Keratinocyte (primary cell): ENCODE measurements at places on chromosomes 1 and 21. TPM values are rescaled to one million over a fixed set of nuclear protein-coding genes. Genes with fewer than 3 reads are reported as not detected.
A peak's percentile ranks its signal among the peaks of the same experiment; 100 is the strongest.

Gene FAM89A
- 23.2 to 51.7 TPM (median 32.3 TPM) in 3 replicates for polyA plus RNA-seq

- H3K4me1 ChIP-seq: peaks cover 13% of the 10 kb centered on the region
- peak within 1 kb of the TSS; percentile 76 for H3K27ac ChIP-seq
- H3K4me3 ChIP-seq: peak within 1 kb of the TSS; percentile 100
- no peak for DNase-seq
These were observed at the start of gene NOC2L for GRCh38 chr1:958823-959730. NOC2L (minus strand) TSS chr1:959256; CDS start chr1:959240, 16 bp downstream.

Gene LHX8
- not detected in 3 replicates for polyA plus RNA-seq

Gene SLAMF9
- polyA plus RNA-seq: 0.31 to 0.57 TPM (median 0.41 TPM) in 3 replicates

Gene CYYR1
- polyA plus RNA-seq: 1.5 to 2.2 TPM (median 1.9 TPM) in 3 replicates

Gene TMEM52
- polyA plus RNA-seq: 0.10 to 0.35 TPM (median 0.10 TPM) in 3 replicates

GRCh38 chr1:67211589-67212563 lies 45.6 kb downstream of the IL23R start:
- no peak for DNase-seq
- no peaks in the 10 kb centered on the region for H3K4me1 ChIP-seq
- no peak overlapping the region for H3K4me3 ChIP-seq
- no peak overlapping the region for H3K27ac ChIP-seq
- no peaks in the 10 kb centered on the region for H3K36me3 ChIP-seq

GRCh38 chr1:45038661-45039364 lies 26.8 kb downstream of the UROD start:
- H3K27ac ChIP-seq: no peak overlapping the region
- no peaks in the 10 kb centered on the region for H3K27me3 ChIP-seq
- no peak for DNase-seq
- no peaks in the 10 kb centered on the region for H3K36me3 ChIP-seq

- H3K4me1 ChIP-seq: peaks cover 10% of the 10 kb centered on the region
- no peak overlapping the region for H3K27ac ChIP-seq
- H3K27me3 ChIP-seq: peaks cover 26% of the 10 kb centered on the region
- H3K36me3 ChIP-seq: no peaks in the 10 kb centered on the region
These were observed 548 bp downstream of the KCNN3 start for GRCh38 chr1:154869351-154870114.

Gene HMGB4
- polyA plus RNA-seq: not detected in 3 replicates

Gene AGT
- not detected in 3 replicates for polyA plus RNA-seq

DNA sequence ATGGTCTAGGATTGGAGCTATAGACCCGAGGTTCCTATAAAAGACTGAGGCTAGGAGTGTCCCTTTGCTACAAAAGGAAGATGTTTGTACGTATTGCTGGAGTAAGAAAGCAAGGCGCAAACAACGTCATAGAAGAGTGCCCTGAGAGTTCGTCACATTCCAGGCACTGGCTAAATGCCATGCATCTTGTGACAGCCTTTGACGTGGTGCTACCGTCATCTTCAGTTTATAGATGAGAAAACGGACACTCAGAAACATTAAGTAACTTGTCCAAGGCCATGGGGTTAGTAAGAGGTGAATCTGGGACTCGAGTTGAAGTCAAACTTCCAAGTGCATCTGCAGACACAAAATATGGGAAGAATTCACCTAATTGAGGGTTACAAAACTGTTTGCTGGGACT lies 104.2 kb upstream of the SLC45A1 start:
- no peak overlapping the region for H3K4me3 ChIP-seq
- no peak overlapping the region for H3K27ac ChIP-seq
- H3K4me1 ChIP-seq: peaks cover 31% of the 10 kb centered on the region
- no peaks in the 10 kb centered on the region for H3K36me3 ChIP-seq

DNA sequence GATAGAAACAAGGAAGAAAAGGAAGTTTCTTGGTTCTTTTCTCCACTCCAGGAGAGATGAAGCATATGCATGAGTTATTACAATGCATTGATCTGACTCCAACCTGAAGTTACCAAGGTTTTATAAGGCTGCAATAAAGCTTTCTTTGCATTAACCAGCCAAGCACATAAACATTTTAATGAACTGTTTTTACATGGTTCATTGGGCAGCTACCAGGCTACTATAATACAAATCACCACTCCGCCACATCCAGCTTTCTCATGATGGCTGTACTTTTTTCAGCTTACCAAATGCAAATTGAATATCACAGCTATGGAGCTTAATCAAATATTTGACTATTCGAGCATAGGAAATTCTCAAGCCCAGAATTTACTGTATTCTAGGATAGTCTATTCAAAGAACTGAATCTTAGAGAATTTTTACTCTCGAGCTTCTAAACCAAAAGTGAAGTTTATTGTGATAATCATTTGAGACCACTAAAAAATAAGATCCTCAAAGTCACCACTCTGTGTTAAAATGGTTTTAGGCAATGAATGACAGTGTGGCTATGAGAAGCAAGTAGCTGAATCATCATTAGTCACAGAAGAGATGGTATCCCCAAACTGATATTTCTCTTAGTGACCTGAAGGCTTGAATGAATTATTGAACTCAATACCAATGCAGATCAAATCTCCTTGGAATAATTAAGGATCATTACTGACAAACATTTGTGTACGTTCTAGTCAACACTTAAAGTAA lies 58.6 kb upstream of the ZNF281 start:
- no peaks in the 10 kb centered on the region for H3K27me3 ChIP-seq
- H3K27ac ChIP-seq: no peak overlapping the region
- H3K4me1 ChIP-seq: no peaks in the 10 kb centered on the region
- DNase-seq: no peak
- H3K36me3 ChIP-seq: no peaks in the 10 kb centered on the region

Gene CAPN2
- 278 to 366 TPM (median 350 TPM) in 3 replicates for polyA plus RNA-seq

- no peaks in the 10 kb centered on the region for H3K27me3 ChIP-seq
- no peak overlapping the region for H3K4me3 ChIP-seq
- no peak overlapping the region for H3K27ac ChIP-seq
- peaks cover 25% of the 10 kb centered on the region for H3K36me3 ChIP-seq
- H3K4me1 ChIP-seq: no peaks in the 10 kb centered on the region
- DNase-seq: no peak
These were observed 11.3 kb downstream of the TPRG1L start for GRCh38 chr1:3636080-3636479.

DNA sequence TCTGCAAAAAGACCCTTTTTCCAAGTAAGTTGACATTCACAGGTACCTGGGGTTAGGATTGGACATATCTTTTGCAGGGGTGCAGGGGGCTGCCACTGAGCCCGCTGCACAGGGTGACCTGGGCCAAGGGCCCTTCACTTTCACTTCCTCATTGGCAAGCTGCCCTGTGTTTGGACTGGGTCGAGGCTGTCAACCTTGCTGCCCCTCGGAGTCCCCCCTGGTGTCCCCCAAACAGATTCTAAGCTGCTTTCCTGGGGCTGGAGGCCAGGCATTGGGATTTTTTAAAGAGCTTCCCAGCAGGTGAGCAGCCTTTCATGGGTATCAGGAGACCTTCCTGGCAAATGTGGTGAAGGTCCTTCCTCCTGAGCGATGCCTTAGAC lies 7.9 kb upstream of the UMODL1 start:
- H3K27me3 ChIP-seq: no peaks in the 10 kb centered on the region
- peak overlapping the region; percentile 35 for H3K27ac ChIP-seq
- H3K4me1 ChIP-seq: peaks cover 32% of the 10 kb centered on the region

DNA sequence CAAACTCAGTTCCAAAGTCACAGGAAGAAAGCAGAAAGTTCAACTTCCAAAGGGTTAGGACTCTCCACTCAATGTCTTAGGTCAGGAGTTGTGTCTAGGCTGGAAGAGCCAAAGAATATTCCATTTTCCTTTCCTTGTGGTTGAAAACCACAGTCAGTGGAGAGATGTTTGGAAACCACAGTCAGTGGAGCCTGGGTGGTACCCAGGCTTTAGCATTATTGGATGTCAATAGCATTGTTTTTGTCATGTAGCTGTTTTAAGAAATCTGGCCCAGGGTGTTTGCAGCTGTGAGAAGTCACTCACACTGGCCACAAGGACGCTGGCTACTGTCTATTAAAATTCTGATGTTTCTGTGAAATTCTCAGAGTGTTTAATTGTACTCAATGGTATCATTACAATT lies 11.7 kb downstream of the ATF3 start:
- no peaks in the 10 kb centered on the region for H3K27me3 ChIP-seq
- H3K36me3 ChIP-seq: peaks cover 5% of the 10 kb centered on the region
- H3K4me3 ChIP-seq: no peak overlapping the region
- H3K4me1 ChIP-seq: no peaks in the 10 kb centered on the region
- no peak overlapping the region for H3K27ac ChIP-seq
- DNase-seq: no peak

GRCh38 chr21:44958471-44959191 lies 18.8 kb downstream of the SLX9 start:
- no peak overlapping the region for H3K4me3 ChIP-seq
- no peaks in the 10 kb centered on the region for H3K27me3 ChIP-seq

Gene FAM20B
- 16.1 to 21.1 TPM (median 20.1 TPM) in 3 replicates for polyA plus RNA-seq

DNA sequence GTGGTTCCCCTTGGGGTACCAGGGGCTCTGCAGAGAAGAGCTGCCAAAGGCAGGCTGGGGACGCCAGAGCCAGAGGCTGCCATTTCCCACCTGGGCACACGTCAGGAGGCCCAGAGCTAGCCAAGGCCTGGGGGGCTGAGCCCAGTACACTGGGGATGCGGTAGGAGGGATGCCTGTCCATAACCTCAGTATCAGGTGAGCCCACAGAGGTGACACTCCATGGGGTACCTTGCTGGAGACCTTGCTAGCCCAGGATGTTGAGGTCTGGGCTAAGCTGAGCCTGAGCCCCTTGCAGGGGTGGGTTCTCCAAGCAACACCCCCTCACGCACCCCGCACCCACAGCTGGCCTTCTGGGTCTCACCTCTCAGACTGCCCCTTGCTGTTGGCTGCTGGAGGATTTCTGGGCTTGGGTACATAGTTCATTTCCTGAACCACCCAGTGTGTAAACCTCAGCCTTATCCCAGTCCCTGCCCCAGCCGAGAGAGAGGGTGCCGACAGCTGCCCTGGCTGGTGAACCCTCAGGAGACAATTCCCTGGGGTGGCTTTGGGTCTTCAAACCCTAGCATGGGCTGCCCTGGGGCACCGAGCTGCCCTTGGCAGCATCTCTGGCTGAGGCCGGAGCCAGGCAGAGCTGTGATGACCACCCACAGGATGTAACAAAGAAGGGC lies 92.5 kb upstream of the VAMP3 start:
- no peaks in the 10 kb centered on the region for H3K36me3 ChIP-seq
- H3K4me3 ChIP-seq: no peak overlapping the region
- no peak for DNase-seq

Gene AADACL4
- not detected in 3 replicates for polyA plus RNA-seq

DNA sequence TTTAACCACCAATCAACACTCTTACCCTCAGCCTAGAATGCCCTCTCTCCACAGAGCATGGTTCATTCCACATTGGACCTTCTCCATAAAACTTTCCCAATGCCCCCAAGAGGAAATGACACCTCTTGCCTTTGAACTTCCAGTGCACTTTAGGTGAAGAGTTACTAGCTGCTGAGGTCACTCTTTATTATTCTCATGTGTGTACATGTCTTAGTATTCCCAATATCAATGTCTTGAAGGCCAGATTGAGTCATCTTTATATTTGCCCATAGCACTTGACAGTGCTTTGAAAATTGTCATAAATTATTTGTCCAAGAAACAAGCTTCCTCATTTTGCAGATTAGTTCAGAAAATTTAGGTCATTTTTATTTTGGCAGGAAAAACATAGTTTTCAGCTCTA lies 8.1 kb upstream of the DNASE2B start:
- H3K36me3 ChIP-seq: no peaks in the 10 kb centered on the region
- peaks cover 18% of the 10 kb centered on the region for H3K4me1 ChIP-seq
- DNase-seq: no peak
- no peaks in the 10 kb centered on the region for H3K27me3 ChIP-seq

Gene CYP4B1
- 0.49 to 3.9 TPM (median 2.1 TPM) in 3 replicates for polyA plus RNA-seq

Gene GNG4
- polyA plus RNA-seq: 0.02 to 0.07 TPM in 2 of 3 replicates, not detected in the other

Gene OR6K3
- not detected in 3 replicates for polyA plus RNA-seq

- H3K36me3 ChIP-seq: peaks cover 5% of the 10 kb centered on the region
- no peak for DNase-seq
- no peaks in the 10 kb centered on the region for H3K4me1 ChIP-seq
- H3K27ac ChIP-seq: no peak overlapping the region
- no peaks in the 10 kb centered on the region for H3K27me3 ChIP-seq
- no peak overlapping the region for H3K4me3 ChIP-seq
These were observed 13.6 kb upstream of the NDC1 start for GRCh38 chr1:53851571-53852285.

Gene SDHB
- polyA plus RNA-seq: 149 to 228 TPM (median 162 TPM) in 3 replicates

DNA sequence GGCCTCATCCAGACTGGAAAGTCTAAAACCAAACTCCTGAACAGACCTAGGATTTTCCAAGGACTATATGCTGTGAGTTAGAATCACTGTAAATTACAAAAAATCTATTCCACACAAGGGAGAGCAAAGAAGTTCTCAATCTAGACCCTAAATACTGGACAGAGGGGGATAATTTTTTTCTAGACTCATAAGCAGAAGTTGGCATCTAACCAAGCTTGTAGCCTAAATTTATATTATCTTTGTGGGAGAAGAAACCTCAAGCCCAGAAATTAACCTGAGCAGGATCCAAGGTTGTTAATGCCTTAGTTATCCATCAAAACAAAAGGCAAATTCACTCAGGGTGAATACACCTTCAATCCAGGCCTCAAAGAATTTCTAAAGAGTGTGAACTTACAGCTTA lies 290.2 kb downstream of the SMYD3 start:
- H3K4me1 ChIP-seq: no peaks in the 10 kb centered on the region
- H3K4me3 ChIP-seq: no peak overlapping the region
- no peak for DNase-seq
- H3K27me3 ChIP-seq: no peaks in the 10 kb centered on the region
- no peaks in the 10 kb centered on the region for H3K36me3 ChIP-seq

Gene RPL22
- 209 to 421 TPM (median 239 TPM) in 3 replicates for polyA plus RNA-seq

Gene TNFRSF4
- polyA plus RNA-seq: 0.04 TPM in 1 of 3 replicates, not detected in the others

- no peak for DNase-seq
- no peak overlapping the region for H3K4me3 ChIP-seq
- H3K4me1 ChIP-seq: peaks cover 21% of the 10 kb centered on the region
- H3K27me3 ChIP-seq: no peaks in the 10 kb centered on the region
These were observed 13.6 kb downstream of the TTC39A start for GRCh38 chr1:51316846-51317120.

Gene RAP1GAP
- 0.95 to 1.6 TPM (median 1.1 TPM) in 3 replicates for polyA plus RNA-seq

- no peak overlapping the region for H3K27ac ChIP-seq
- no peaks in the 10 kb centered on the region for H3K27me3 ChIP-seq
- no peaks in the 10 kb centered on the region for H3K4me1 ChIP-seq
- no peak for DNase-seq
These were observed 40.0 kb downstream of the ROR1 start for GRCh38 chr1:63813829-63814277.

Gene APH1A
- 149 to 174 TPM (median 151 TPM) in 3 replicates for polyA plus RNA-seq

GRCh38 chr1:237386362-237387143 lies 344.6 kb downstream of the RYR2 start:
- no peaks in the 10 kb centered on the region for H3K36me3 ChIP-seq
- DNase-seq: no peak
- H3K27ac ChIP-seq: no peak overlapping the region
- H3K27me3 ChIP-seq: no peaks in the 10 kb centered on the region

Gene SERPINC1
- 0.14 to 0.26 TPM (median 0.18 TPM) in 3 replicates for polyA plus RNA-seq

- H3K36me3 ChIP-seq: no peaks in the 10 kb centered on the region
- no peak overlapping the region for H3K4me3 ChIP-seq
- H3K4me1 ChIP-seq: peaks cover 6% of the 10 kb centered on the region
- no peak overlapping the region for H3K27ac ChIP-seq
These were observed 6.8 kb downstream of the KCNC4 start for GRCh38 chr1:110216844-110217444.

- no peaks in the 10 kb centered on the region for H3K27me3 ChIP-seq
- H3K4me1 ChIP-seq: peaks cover 26% of the 10 kb centered on the region
- no peak for DNase-seq
- H3K36me3 ChIP-seq: peaks cover 22% of the 10 kb centered on the region
- H3K27ac ChIP-seq: peak within 1 kb of the TSS; percentile 67
- peak within 1 kb of the TSS; percentile 96 for H3K4me3 ChIP-seq
These were observed at the start of gene LYPLA2 for GRCh38 chr1:23790696-23791515. LYPLA2 (plus strand) TSS chr1:23791145; CDS start chr1:23792683, 1,538 bp downstream.
